ENCODE measurements at places on chromosomes 1 and 21. TPM values are rescaled to one million over a fixed set of nuclear protein-coding genes. Genes with fewer than 3 reads are reported as not detected.

LRRC71 gene
- 0.42 TPM for total RNA-seq

SLC5A3 gene
- total RNA-seq = 82.3 TPM

COP1 gene
- total RNA-seq = 54.2 TPM

ETNK2 gene
- total RNA-seq = 15.8 TPM

PTPRC gene
- total RNA-seq = 46.6 TPM
